Esophagus squamous epithelium (tissue), 5 donors: ENCODE measurements at places on chromosomes 1 and 21.

DNA sequence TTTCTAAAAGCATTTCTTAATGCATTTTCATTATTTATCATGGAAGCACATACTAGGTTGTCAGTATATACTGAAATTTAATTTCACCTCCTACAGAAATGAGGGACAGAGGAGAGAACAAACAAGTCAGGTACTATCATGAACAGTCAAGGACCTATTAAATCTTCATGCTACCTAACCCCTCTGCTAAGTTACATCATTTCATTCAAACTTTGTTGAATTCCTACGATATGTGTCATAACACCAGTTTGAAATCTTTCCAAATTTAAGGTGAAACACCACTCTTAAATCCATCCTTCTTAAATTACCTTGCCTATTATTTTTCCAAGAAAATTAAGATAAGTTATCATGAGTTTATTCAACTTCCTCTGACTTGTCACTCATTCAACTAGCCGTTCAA is 78.9 kb downstream of the DENND1B start:
- no peak for DNase-seq

GRCh38 chr1:75587692-75588091 is 23.2 kb downstream of the SLC44A5 start:
- no peak for DNase-seq

GRCh38 chr1:164928232-164928812 is 369.3 kb downstream of the PBX1 start:
- DNase-seq, result no peak

- DNase-seq, result no peak
Measured at GRCh38 chr1:111399792-111400610, 27.5 kb downstream of the OVGP1 start.

DNA sequence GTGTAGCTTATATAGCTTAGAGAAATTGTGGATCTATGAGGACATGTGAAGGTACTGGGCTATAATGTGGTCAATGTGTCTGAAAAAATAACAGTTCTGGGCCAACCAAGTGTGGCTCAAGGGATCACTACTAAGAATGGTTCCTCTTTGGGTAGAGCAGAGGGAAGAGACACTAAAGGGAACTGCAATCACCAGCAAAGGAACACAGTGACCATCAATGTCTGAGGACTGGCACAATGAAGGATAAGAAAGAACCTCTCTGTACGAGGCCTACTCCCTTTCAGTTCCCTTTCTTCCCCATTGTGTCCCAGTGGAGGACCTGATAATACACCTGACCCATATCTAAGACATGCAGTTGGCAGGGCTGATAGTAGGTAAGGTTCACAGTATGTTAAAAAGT is 89.9 kb upstream of the JAK1 start:
- no peak for DNase-seq

- no peak for DNase-seq
Measured at GRCh38 chr21:31975491-31975890, 102.7 kb downstream of the HUNK start.

GRCh38 chr1:21621761-21622436 is 47.3 kb downstream of the RAP1GAP start:
- DNase-seq, result no peak

- no peak for DNase-seq
Measured at GRCh38 chr21:30979054-30979453, 59.2 kb downstream of the KRTAP19-8 start.
